ENCODE measurements at places on chromosomes 2 and 18.

GRCh38 chr2:239092571-239093294 lies 244.8 kb downstream of the TWIST2 start:
- DNase-seq: no peak

- no peak for DNase-seq
Measured at GRCh38 chr2:32564417-32565035, 63.3 kb upstream of the TTC27 start.

DNA sequence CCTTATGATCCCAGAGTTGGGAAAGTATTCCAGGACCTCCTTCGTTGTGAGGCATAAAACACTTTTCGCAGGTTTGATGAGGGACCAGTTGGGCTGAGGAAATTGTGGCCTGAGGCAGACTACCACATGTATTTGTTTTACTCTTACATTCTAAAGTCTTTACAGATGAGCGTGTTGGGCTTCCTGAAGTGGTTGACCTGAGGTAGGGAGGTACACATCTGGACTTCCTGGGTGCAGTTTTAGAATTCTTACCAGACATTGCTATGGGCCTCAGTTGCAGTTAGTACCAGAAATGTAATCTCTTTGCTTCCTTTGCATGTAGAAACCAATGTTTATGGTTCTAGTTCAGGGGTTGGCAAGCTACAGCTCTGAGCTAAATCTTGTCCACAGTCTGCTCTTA lies 48.7 kb downstream of the COA5 start:
- no peak for DNase-seq

GRCh38 chr2:19033240-19033639 lies 325.2 kb downstream of the OSR1 start:
- DNase-seq: no peak
